ENCODE measurements at places on chromosomes 16 and 17.

DNA sequence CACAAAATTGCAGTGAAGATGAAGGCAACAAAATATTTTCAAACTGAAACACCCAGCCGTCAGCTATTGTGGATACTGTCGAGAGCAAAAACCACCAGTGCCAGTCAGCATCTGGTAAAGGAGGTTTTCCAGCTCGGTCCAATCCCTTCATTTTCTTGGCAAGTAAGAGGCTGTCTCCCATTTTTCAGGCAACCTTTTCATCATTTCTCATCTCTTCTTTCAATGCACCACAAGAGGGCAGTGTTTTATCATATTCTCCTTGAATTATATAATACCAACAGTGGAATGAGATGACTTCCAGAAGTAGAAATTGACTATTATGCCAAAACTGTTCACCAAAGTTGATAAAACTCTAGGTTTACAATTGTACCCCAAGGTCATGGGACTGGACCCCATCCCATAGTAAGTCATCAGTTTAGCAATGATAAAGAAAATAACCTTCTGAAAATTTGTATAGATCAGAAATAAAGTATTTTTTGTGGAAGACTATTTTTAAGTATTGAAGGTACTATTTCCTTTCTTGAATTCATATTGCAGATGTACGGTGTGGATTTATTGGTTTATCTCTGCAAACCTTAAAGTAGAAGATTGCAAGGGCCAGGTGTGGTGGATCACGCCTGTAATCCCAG is 16.8 kb downstream of the NQO1 start:
- DNase-seq, result peak; percentile 75

- DNase-seq, result peak; percentile 99
Observed at GRCh38 chr16:68085259-68086071, at the start of gene NFATC3. TSS of gene NFATC3 (plus strand) at chr16:68085370. CDS start at chr16:68085682, 312 bp downstream.

- peak; percentile 83 for DNase-seq
Observed at GRCh38 chr16:89917773-89918452, 749 bp upstream of the MC1R start.

DNA sequence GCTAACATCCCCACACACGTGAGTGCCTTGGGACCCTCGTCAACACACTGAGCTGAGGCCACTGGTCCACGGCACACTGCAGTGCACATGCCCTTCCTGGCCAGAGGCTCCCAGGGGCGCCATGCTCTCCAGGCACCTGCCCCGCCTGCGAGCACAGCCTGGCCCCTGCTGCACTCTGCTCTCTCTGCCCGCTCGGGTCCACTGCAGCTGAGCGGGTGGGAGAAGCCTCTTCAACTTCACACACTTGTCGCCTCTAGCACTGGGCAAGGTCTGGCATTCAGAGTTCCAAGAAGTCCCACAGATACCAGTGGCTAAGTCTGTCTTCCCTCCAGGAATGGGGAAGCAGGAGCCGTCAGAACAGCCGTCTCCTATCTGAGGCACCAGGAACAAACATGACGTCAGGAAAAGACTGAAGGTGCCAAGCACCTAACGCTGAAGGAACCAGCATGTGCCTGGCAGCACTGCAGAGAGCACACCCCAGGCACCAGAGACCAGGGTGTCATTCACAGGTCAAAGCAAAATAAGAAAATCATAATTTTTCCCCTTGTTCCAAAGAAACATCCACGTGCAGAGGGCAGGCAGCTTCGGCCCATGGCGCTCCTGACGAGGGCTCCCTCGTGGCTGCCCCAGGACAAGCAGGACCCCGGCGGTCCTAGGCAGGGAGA is 82.9 kb downstream of the ZNF778 start:
- no peak for DNase-seq

GRCh38 chr17:57523926-57524632 is 221.0 kb downstream of the CCDC182 start:
- DNase-seq, result no peak

- DNase-seq, result peak; percentile 54
Observed at GRCh38 chr16:22300427-22301071, 3.3 kb downstream of the POLR3E start.

- no peak for DNase-seq
Observed at GRCh38 chr16:84029297-84030047, 13.1 kb downstream of the SLC38A8 start.

- no peak for DNase-seq
Observed at GRCh38 chr17:9444687-9445086, 130.9 kb downstream of the STX8 start.

- peak; percentile 36 for DNase-seq
Observed at GRCh38 chr16:28845293-28845692, 855 bp downstream of the TUFM start.

- DNase-seq, result no peak
Observed at GRCh38 chr17:10067446-10068143, 130.8 kb downstream of the GAS7 start.

DNA sequence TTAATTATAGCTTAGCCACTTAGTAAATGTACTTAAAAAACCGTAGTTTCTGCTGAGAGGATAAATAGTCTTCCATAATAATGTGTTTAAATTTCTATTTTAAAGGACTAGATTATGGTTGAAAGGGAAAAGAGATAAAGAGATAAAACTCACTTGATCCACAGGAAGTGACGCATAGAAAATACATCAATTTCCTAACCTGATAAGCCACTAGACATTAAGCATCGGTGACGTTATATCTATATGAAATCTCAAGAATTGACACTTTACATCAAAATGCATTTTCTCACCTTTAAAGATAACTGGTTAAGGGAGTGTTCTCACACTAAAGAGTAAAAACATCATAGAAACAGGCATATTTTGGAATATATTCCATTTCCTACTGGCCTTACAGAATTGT is 5.8 kb downstream of the FBXO47 start:
- DNase-seq, result peak; percentile 25

DNA sequence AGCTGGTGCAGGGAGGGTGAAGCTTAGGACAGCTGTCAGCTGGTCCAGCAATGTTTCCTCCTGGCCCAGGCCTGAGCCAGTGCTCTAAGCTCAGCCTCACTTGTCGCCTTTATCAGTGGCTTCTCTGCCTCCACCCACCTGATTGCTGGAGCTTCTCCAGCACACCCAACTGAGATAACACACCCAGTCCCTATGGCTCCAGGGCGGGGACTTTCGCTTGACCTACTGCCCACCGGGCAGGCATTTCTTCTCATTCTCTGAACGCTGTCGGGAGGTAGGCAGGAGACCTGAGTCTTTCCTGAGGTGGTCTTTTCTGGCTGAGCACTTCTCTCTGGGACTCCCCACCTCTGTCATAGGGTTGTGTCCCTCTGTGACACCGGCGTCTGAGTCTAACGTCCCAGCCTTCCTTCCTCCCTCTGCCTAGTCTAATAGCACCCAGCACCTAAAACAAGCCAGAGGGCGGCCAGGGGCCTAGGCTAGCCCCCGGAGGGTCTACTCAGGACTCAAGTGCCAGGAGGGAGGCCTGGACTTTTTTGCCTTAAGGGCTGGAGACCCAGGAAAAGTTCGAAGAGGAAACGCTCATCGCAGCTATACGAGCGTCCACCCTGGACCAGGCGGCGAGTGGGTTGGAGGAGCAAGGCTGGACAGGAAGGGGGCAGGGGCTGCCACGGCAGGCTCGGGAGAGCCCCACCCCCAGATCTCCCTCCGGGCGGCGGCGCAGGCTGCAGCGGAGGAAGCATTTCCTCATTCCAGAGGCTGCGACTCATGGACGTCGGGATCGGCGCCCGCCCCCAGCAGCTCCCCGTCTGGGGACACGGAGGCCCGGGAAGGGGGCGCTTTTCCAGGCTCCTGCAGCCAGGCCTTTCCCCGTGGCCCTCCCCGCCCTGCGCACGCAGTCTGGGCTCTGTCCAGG is 756 bp downstream of the TAX1BP3 start:
- no peak for DNase-seq

- DNase-seq, result no peak
Observed at GRCh38 chr17:50177476-50177875, 11.7 kb downstream of the SGCA start.

GRCh38 chr16:67862623-67863583 is 9.9 kb upstream of the EDC4 start:
- DNase-seq, result no peak

- DNase-seq, result peak; percentile 79
Observed at GRCh38 chr17:7650509-7651096, at the start of gene ATP1B2. TSS of gene ATP1B2 (plus strand) at chr17:7650926. CDS start at chr17:7651519, 593 bp downstream.

- peak; percentile 65 for DNase-seq
Observed at GRCh38 chr17:82021107-82021899, 1.4 kb downstream of the CENPX start.

DNA sequence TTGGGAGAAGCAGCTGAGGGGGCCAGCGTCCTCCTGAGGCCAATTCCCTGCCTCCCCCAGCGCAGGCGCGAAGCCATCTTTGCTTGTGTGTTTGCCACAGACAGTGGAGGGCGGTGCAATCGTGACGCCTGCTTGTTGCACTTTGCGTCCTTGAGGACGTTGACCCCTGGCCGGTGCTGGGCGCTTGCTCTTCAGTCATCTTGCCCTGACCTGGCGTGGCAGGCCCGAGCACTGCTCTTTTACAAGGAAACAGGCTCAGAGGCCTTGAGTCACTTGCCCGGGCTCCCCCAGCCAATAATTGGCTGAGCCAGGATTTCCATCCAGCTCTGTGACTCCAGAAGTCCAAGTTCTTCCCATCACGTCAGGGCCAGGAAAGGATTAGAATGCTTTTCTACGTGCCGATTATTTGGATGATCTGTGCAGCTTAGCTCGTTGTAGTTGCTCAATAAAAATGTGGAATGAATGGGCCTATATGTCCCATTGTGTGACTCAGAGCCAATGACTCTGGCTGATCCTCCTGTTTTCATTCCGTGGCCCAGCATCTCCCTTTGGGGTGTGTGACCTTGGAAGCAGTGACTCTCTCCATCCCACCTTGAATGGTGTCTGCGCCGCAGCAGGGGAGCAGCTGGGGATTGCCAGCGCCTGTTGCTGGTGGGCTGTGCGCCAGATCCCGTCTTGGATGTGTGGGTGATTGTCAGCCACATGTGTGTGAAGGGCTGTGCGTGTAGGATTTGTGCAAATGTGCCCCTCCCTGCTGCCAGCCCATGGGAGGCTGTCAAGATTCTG is 214.1 kb downstream of the SEC14L1 start:
- no peak for DNase-seq

- no peak for DNase-seq
Observed at GRCh38 chr17:50861822-50862528, 4.2 kb downstream of the TOB1 start.

DNA sequence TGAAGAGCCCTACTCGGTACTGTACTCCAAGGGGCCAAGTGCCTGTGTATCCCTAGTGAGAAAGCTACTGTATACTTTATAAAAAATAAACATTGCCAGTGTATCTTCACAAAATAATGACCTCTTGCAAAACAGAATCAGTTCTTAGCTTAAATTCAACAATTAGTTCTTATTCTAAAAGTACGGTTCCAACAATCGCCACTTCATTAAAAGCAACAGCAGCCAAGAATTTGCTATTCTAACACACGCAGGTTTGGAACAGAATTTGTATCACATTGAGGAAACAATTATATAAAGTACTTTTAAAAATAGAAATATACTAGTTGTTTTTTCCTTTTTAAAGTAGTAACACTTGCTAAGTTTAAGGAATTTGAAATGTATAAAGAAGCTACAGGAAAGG is 48.5 kb downstream of the CEP95 start:
- DNase-seq, result no peak

DNA sequence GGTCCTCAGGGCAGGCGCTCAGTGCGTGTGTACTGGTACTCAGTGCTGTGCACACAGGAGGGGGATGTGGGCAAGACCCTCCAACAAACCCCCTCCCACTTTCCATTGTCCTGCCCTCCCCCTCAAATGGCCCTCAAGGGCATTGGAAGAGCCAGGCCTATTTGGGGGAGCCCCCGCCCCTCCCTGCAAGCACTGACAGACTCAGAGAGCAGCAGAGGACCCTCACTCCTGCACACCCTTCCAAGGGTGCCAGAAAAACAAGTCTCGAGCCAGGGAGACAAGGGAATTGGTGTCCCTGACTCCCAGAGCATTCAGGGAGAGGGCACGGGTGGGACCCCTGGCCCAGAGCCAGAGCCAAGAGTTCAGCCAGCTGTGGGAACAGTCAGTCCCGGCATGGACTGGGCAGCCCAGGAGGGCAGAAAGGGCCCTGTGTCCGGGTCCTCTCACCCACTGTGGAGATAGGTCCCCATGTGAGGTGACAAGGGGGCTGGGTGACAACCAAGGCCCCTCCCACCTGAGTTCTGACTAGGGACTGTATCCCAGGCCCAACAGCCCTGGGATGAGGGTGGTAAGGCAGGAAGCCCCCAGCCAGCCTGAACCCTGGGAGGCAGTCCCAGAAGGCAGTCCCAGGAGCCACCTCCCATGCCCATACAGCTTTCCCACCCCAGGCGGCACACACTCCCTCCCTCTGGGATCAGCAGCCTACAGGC is 12.1 kb upstream of the KRTAP17-1 start:
- no peak for DNase-seq

- DNase-seq, result no peak
Observed at GRCh38 chr16:5793556-5793955, 696.0 kb upstream of the EEF2KMT start.

DNA sequence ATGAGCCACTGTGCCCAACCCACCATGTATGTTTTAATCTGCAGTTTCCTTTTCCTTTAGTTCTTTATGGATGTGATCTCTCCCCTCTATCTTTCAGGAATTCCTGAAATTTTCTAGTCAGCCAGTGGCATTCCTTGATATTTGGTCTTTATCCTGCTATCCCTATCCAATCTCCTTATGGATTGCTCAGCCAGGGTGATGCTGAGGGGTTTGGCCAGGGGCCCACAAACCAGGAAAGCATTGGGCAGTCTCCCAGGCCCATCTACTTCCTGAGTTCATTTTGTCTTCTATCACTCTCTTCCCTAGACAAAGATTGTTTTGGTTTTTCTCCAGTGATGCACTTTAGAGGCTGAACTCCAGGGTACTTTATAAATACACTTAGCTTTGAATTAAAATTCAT is 115.9 kb downstream of the KATNIP start:
- no peak for DNase-seq

DNA sequence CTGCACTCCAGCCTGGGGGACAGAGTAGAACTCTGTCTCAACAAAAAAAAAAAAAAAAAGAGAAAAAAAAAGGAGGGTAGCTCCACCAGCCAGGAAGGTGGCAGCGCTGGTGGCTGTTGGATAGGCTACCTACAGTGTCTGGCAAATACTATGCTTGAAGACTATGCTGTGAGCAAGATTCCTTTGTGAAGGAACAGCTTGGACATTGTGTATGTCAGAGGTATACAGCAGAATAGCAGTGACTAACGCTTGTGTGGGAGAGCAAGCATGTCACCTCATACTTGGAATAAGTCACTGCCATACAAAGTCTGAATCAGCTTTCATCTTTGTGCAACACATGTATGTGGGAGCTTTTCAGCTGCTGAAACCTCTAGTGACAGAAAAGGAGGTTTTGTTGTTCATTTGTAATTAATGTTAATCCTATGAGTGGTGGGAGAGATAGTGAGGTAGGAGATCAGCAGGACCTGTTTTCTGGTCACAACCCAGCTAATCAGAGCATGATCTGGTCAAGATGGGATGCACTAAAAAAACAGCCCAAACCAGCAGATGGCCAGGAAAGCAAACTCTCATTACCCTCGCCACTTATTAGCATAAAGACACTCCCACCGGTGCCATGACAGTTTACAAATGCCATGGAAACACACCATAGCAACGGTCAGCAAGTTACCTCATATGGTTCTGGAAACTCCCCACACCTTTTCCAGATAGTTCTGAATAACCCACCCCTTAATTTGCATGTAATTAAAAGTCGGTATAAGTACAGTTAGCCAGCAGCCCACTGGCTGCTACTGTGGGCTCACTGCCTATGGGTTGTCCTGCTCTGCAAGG is 6.8 kb upstream of the ITGAD start:
- peak; percentile 42 for DNase-seq

Measured in CD4-positive, alpha-beta T cell treated with Interleukin-17A for 1 hour (primary cell).